ENCODE measurements at places on chromosomes 5 and 9. TPM values are rescaled to one million over a fixed set of nuclear protein-coding genes. Genes with fewer than 3 reads are reported as not detected.

The AQP7 gene
- 35.7 TPM for polyA plus RNA-seq

The RORB gene
- polyA plus RNA-seq: 0.21 TPM

The SMIM33 gene
- 0.03 TPM for polyA plus RNA-seq

The VLDLR gene
- 37.8 TPM for polyA plus RNA-seq

The NUTM2F gene
- polyA plus RNA-seq: not detected

The PRR16 gene
- 2.4 TPM for polyA plus RNA-seq

The IFNA13 gene
- polyA plus RNA-seq: not detected

The SLC45A2 gene
- 0.38 TPM for polyA plus RNA-seq

GRCh38 chr5:33582417-33582816 lies 141.7 kb downstream of the TARS1 start:
- DNase-seq: no peak

GRCh38 chr9:126125177-126125576 lies 201.5 kb upstream of the MVB12B start:
- no peak for DNase-seq

GRCh38 chr5:106727071-106727470 lies 943.7 kb downstream of the EFNA5 start:
- DNase-seq: no peak

DNA sequence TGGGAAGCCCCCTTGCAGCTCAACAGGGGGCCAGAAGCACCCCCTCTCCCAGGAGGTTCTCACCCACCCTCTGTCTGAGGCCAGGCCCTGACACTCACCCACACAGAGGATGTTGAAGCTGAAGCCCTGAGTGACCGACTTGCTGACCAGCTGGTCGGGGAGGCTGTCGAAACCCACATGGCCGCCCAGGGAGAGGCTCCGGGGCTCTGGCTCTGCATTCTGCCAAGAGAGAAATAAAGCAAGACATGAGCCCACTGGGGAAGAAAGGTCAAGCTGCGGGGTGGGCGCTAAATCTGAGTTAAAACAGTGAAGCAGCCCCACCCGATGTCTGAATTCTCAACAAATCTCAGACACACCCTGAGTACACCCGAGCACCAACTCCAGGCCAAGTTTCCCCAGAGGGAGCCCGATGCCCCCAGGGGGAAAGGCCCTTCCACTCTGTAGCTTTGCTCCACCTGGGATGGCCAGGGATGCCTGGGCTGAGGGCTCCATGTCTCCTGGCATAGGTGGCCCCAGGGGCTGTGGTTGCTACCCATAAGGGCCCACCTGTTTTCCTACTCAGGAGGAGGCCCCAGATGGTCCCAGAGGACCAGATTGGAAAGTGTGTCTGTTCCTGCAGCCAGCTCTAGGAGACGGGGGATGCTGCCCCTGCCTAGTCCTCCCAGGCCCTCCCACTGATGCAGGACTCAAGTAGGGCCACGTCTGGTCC lies 11.6 kb downstream of the SEPTIN8 start:
- DNase-seq: no peak

- no peak for DNase-seq
Measured at GRCh38 chr5:60243713-60244112, 350.2 kb upstream of the PDE4D start.

- no peak for DNase-seq
Measured at GRCh38 chr9:70466976-70467561, 52.6 kb upstream of the KLF9 start.

- DNase-seq: no peak
Measured at GRCh38 chr9:18791074-18791473, 241.9 kb downstream of the SAXO1 start.

DNA sequence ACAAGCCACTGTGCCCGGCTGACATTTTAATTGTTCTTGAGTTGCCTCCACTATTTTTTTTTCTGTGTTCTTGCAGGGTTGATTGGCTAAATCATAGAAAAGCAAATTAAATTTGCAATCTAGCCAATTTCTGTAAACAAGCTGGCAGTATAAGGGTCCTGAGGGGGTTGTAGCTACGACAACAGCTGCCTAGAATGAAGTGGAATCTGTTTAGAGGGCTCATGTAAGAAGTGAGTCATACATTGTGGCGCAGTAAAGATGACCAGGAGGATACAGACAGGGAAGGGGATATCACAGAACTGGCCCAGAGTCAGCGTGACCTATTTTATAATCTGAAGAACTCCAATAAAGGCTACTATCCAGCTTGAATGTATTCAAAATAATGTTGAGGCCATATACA lies 82.2 kb upstream of the TLE1 start:
- DNase-seq: no peak

- DNase-seq: no peak
Measured at GRCh38 chr5:34831303-34831702, 7.7 kb upstream of the TTC23L start.

GRCh38 chr5:89282554-89283510 lies 399.8 kb upstream of the MEF2C start:
- no peak for DNase-seq

DNA sequence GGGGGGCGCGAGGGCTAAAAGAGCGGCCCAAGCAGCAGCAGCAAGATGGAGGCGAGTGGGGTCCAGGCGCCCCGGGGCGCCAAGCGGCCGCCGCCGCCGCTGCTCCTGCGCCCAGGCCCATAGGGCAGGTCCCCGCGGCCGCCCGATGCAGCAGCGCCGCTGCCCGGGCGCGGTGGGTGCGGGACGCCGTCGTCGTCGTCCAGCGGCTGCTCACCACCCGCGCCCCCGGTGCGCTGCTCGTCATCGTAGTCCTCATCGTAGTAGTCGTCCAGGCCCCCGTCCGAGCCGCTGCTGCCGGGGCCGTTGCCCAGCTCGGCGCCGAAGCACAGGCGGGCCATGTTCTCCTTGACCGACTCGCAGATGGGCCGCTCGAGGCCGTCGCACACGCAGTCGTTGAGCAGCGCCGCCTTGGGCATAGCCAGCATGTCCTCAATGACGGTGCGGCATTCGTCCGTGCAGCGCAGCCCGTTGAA lies 1.5 kb downstream of the GAS1 start:
- DNase-seq: no peak

DNA sequence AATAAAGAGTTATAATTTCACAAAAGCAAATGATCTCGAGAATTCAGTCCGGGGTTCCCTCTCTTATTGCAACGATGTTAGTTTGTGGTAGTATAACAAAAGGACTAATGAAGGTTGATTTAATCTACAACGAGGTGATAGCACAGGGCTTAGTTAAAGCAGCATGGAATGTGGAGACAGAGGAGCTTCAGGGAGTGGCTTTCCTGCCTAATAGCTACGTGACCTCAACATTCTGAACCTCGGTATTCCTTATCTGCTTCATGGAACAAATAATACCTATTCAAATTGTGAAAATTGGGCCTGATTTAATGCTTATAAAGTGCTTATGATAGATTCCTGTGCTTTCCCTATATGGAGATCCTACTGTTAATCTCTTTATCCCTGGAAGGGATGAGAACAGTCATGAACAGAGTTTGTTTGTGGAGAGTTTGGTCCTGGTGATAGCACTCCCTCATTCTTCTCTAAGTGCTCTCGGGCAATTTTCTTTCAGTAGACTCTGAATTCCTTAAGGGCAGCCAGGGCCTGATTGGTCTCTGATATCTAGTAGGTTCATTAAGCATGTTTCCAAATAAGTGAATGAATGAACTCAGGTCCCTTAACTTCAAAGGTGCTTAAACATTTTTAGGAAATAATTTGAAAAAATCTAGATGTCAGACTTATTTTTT lies 104.1 kb upstream of the TUT7 start:
- no peak for DNase-seq

GRCh38 chr5:61386045-61386800 lies 54.2 kb downstream of the ZSWIM6 start:
- no peak for DNase-seq

GRCh38 chr5:135391869-135392255 lies 7.2 kb downstream of the MACROH2A1 start:
- DNase-seq: no peak
